ENCODE measurements at places on chromosomes 7 and 10. TPM values are rescaled to one million over a fixed set of nuclear protein-coding genes. Genes with fewer than 3 reads are reported as not detected.
A peak's percentile ranks its signal among the peaks of the same experiment; 100 is the strongest.

- no peaks in the 10 kb centered on the region for H3K4me1 ChIP-seq
- H3K4me3 ChIP-seq, result no peak overlapping the region
- peaks cover 67% of the 10 kb centered on the region for H3K27me3 ChIP-seq
- DNase-seq, result no peak
- no peaks in the 10 kb centered on the region for H3K36me3 ChIP-seq
- no peak overlapping the region for H3K27ac ChIP-seq
Observed at GRCh38 chr7:156117542-156118247, 305.4 kb upstream of the SHH start.

GRCh38 chr7:107998150-107998549 lies 4.8 kb downstream of the LAMB1 start:
- H3K27ac ChIP-seq, result peak overlapping the region; percentile 93
- no peak for DNase-seq
- H3K27me3 ChIP-seq, result no peaks in the 10 kb centered on the region
- H3K4me3 ChIP-seq, result peak overlapping the region; percentile 92
- H3K4me1 ChIP-seq, result peaks cover 75% of the 10 kb centered on the region

DNA sequence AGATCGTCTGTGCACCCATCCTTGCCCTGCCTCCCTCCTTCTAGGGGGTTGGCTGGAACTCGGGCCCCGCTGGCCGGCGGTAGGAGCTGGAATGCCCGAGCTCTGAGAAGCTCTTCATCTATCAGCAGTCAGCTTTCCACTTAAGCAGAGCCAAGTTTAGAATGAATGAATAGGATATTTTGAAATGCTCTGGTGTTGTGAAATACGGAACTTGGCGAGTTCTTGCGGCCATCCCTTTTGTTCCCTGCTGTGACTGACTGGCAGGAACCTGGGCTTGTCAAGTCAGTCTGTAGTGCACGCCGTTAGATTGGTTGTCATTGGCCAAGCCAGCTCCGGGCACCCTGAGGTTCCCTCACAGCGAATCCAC lies 33.3 kb downstream of the FOXK1 start:
- no peak overlapping the region for H3K4me3 ChIP-seq
- no peaks in the 10 kb centered on the region for H3K36me3 ChIP-seq
- no peaks in the 10 kb centered on the region for H3K27me3 ChIP-seq

- H3K27ac ChIP-seq, result peak overlapping the region; percentile 76
- no peaks in the 10 kb centered on the region for H3K4me1 ChIP-seq
- H3K4me3 ChIP-seq, result no peak overlapping the region
- H3K36me3 ChIP-seq, result no peaks in the 10 kb centered on the region
- no peaks in the 10 kb centered on the region for H3K27me3 ChIP-seq
- DNase-seq, result peak; percentile 42
Observed at GRCh38 chr10:19245889-19246752, 197.5 kb downstream of the MALRD1 start.

DNA sequence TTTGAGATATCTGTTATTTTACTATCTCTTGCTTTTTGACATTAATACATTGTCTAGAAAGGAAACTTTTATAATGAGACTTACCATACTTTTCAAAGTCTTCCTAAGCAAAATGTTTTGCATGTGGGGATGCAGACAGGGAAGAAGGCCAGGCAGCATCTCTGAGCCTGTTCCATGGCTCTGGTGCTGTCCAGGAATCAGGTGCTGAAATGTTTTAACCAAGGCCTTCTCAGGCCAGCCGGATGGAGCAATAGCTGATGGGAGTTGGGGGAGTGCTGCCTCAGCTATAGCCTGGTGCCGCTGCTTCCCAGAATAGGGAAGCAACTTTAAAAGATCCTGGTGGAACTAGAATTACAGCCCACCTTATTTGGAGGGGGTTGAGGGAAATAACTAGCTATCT lies 38.5 kb downstream of the CRTAC1 start:
- no peak overlapping the region for H3K27ac ChIP-seq
- H3K4me3 ChIP-seq, result no peak overlapping the region
- H3K27me3 ChIP-seq, result no peaks in the 10 kb centered on the region
- H3K4me1 ChIP-seq, result no peaks in the 10 kb centered on the region

DNA sequence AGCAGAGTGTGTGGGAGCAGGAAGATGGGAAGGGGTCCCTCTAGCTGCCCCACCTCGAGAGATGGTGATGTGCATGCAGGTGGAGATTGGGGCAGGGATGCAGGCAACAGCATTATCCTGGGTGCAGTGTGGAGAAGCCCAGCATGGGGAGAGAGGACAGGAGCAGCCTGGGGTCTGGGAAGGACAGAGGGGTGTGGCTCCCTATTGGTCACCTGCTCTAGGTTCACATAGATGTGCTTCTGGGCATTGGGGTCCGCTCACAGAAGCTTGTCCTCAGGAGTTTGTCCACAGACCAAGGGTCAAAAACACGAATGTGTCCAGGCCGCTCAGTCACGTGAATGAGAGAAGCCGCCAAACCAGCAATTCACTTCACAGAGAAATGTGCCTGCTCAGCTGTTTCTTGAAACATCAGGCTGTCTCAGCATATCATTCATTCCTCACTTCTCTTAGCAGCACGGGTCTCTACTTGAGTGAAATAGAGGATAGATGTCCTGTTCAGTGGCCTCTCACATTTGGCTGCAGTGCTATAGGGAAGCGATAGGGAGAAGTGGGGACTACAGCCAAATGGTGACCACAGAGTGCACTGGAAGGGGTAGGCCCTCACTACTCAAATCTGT lies 11.5 kb upstream of the SLC29A3 start:
- H3K4me1 ChIP-seq, result no peaks in the 10 kb centered on the region
- H3K27me3 ChIP-seq, result no peaks in the 10 kb centered on the region
- peaks cover 15% of the 10 kb centered on the region for H3K36me3 ChIP-seq
- H3K4me3 ChIP-seq, result no peak overlapping the region
- DNase-seq, result no peak

DNA sequence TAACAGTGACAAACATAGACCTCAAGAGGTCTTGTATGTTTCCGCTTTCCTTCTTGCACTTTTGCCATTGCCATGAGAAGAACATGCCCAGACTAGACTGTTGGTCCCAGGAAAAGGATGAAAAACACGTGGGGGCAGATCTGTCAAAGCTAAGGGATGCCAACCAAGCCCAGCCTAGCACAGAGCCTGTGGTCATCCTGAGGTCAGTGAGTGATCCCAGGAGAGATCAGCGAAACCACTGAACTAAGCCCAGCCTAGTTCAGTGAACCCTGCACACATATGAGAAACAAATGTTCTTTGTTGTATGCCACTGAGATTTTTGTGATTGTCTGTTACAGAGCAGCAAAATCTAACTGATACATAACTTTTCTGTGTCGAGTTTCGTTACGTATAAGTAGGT lies 718.8 kb downstream of the MAGI2 start:
- no peaks in the 10 kb centered on the region for H3K27me3 ChIP-seq
- no peak for DNase-seq

DNA sequence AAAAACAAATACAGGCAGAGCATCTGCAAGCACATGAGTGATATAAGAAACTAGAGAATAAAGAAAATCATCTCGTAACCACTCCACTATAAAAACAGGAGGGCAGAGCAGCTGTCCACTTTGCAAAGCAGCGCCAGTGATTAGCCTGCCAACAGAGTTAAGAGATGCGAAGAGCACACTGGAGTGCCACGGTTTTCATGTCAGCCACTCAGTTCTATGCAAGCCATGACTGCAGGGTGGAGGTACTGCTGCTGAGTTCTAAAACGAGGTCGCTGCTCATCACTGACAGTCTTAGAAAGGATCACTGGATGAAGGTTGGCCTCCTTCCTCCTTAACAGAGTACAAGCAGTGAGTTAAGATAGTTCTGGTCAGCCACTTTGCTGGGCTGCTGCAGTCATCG lies 58.5 kb downstream of the FGFR2 start:
- no peak for DNase-seq
- no peak overlapping the region for H3K4me3 ChIP-seq
- H3K36me3 ChIP-seq, result no peaks in the 10 kb centered on the region
- no peak overlapping the region for H3K27ac ChIP-seq
- H3K27me3 ChIP-seq, result no peaks in the 10 kb centered on the region
- H3K4me1 ChIP-seq, result no peaks in the 10 kb centered on the region

DNA sequence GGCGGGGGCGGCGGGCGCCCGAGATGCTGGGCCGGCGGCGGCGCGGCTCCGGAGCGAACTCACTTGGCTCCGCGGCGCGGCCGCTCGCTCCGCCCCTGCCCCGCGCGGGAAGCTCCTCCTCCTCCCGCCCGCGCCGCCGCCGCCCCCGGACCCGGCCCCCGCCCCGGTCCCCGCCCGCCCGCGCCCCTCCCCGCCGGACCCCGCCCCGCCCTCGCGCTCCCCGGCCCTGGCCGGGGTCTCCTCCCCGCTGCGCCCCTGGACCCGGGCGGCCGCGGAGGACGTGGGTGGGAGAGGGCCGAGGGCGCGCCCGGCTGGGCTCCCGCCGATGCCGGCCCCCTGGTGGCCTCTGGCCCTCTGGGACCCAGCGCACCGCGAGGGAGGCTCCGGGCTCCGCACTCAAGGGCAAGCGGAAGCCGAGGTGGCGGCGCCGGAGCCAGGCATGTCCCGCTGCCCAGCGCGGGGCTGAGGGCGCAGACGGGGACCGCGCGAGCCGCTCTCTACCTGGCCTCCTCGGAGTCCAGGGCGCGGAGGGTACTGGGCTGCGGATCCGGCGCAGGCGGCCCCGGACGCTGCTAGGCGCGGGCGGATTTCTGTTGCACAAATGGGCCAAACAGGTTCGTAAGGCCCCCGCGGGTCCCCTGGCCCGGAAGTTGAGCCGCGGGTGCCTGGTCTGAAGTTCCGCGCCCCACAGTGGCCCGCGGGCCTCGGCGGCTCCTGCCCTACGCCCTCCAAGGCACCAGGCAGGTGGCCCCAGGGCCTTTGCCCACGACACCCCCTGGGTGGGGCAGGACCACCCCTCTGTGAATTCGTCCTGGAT lies at the start of gene TCERG1L:
Gene TCERG1L (minus strand): TSS at position 61 of the 817 bp plus-strand sequence. CDS start 86 bp downstream, outside the sequence.
- no peaks in the 10 kb centered on the region for H3K36me3 ChIP-seq
- peaks cover 22% of the 10 kb centered on the region for H3K4me1 ChIP-seq
- H3K4me3 ChIP-seq, result peak within 1 kb of the TSS; percentile 31
- no peaks in the 10 kb centered on the region for H3K27me3 ChIP-seq
- peak; percentile 88 for DNase-seq

DNA sequence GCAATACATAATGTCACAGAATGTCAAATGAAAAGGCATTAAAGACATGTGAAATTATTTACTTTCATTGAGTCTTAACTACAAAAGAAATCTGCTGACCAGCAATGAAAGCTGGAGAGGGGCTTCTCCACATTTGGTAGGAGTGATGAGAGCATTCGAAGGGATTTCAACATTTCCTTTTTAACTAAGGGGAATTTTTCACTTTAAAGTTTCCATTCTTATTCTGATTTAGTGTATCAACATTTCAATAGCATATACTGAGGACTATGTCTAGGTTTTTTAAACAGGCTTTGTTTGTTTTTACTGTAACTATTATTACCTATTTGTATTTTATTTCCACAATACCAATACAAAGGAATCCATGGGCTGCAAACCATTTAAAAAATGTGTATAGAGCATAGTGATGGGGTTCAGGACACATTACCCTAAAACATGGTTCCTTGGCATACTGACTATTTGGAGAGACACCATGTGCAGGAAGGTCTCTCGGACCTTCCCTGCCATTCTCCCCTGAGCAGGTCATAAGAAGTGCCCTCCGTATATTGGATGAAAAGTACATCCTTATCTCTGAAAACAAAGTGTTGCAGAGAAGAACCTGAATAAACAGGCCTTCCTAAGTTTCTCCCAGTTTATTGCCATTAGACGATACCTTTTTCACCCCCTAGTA lies 278.7 kb downstream of the DOCK4 start:
- H3K4me3 ChIP-seq, result no peak overlapping the region
- no peaks in the 10 kb centered on the region for H3K4me1 ChIP-seq
- H3K36me3 ChIP-seq, result no peaks in the 10 kb centered on the region
- no peak for DNase-seq
- H3K27me3 ChIP-seq, result no peaks in the 10 kb centered on the region

- no peak for DNase-seq
- no peaks in the 10 kb centered on the region for H3K4me1 ChIP-seq
- no peak overlapping the region for H3K4me3 ChIP-seq
- H3K27me3 ChIP-seq, result no peaks in the 10 kb centered on the region
- peak overlapping the region; percentile 39 for H3K27ac ChIP-seq
- H3K36me3 ChIP-seq, result no peaks in the 10 kb centered on the region
Observed at GRCh38 chr7:147022056-147022455, 905.5 kb downstream of the CNTNAP2 start.

DNA sequence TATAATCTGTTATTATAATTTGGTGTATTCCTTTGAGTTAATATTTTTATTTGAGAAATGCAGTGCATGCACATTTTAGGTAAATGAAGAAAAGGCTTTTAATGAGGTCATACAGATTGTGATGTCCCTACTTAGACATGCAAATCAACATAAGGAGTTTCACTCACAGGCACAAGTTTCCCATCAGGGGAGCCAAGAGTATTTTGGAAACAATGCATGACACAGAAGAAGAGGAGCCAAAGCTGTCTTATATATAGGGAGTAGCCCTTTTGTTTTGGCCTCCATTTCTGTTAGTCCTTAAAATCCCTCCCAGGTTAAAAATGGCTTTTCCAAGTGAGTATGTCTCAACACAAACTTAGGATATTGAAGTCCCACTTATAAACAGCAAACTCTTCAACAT lies 703.4 kb upstream of the ANKRD30A start:
- H3K4me1 ChIP-seq, result peaks cover 5% of the 10 kb centered on the region
- no peaks in the 10 kb centered on the region for H3K27me3 ChIP-seq
- DNase-seq, result no peak
- H3K36me3 ChIP-seq, result no peaks in the 10 kb centered on the region

GRCh38 chr7:117808910-117809705 lies 64.1 kb downstream of the CTTNBP2 start:
- no peak for DNase-seq
- no peak overlapping the region for H3K27ac ChIP-seq
- no peaks in the 10 kb centered on the region for H3K4me1 ChIP-seq
- no peaks in the 10 kb centered on the region for H3K36me3 ChIP-seq
- H3K4me3 ChIP-seq, result no peak overlapping the region

DNA sequence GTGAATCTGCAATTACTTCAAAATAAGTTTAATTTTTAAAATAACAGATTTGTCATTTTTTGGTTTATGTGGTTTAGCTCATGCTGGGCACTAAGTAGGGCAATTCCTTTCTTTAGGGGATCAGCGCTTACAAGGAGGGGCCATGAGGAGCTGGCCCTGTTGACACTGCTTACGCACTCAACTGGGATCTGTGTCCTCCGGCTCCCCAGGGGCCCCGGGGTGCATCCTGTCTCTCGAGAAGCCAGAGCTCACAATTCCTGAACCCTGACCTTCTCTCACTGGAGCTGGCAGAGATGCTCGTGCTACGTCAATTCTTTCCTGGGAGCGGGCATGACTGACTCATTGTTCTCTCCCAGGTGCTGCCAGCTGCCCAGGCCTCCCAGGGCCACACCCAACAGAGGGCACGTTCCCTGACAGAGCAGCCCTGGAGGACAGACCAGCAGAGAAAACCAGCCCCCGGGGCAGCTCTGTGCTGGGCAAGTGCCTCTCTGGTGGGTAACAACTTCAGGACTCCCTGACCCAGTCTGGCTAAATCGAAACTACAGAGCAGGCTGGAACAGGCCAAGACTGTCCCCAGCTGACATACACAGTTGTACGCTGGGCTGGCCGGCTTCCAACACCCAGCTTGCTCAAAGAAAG lies 36.8 kb downstream of the CTBP2 start:
- H3K4me3 ChIP-seq, result no peak overlapping the region
- H3K36me3 ChIP-seq, result peaks cover under 1% of the 10 kb centered on the region
- DNase-seq, result no peak
- H3K27ac ChIP-seq, result no peak overlapping the region

Gene TMEM225B
- polyA plus RNA-seq, result 1.5 TPM

Gene MMP21
- polyA plus RNA-seq, result not detected

Gene MMRN2
- 0.05 TPM for polyA plus RNA-seq

Gene ANXA8L1
- 0.16 TPM for polyA plus RNA-seq

Gene COG5
- polyA plus RNA-seq, result 21.2 TPM

Gene UCN3
- not detected for polyA plus RNA-seq

Measured in SK-N-SH (cell line).